ENCODE measurements at places on chromosomes 11 and 22.

- DNase-seq, result no peak
Measured at GRCh38 chr22:25346859-25347751, 127.7 kb downstream of the CRYBB2 start.

GRCh38 chr11:123314972-123315371 lies 115.1 kb upstream of the GRAMD1B start:
- no peak for DNase-seq

GRCh38 chr22:49826603-49827270 lies 936 bp downstream of the BRD1 start:
- no peak for DNase-seq

GRCh38 chr11:108199446-108200321 lies 22.8 kb downstream of the NPAT start:
- peak; percentile 41 for DNase-seq

- peak; percentile 76 for DNase-seq
Measured at GRCh38 chr11:72787216-72788104, 6.4 kb downstream of the STARD10 start.

- DNase-seq, result no peak
Measured at GRCh38 chr22:32822179-32822877, 20.8 kb downstream of the TIMP3 start.

DNA sequence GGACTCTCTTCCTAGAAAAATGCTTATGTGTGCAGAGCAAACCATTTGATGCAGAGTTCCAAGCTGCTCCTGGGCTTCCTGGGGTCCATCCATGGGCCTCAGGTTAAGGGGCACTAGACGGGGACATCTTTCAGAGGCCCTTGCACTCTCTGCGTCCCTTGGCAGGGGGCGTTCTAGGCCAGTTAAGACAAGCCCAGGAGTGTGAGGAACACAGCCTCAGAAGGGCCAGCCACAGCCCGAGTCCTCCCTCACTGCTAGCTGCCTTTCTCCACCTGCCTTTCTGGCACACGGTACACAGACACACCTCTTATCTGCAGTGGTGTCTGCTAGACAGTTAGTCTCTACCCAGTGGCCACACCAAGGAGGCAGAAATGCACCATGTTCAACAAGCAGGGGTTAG lies 18.0 kb upstream of the BID start:
- DNase-seq, result no peak

GRCh38 chr11:128867277-128867676 lies at the start of gene KCNJ1:
Gene KCNJ1, minus strand, starts transcription at chr11:128867296. Its CDS starts 27,053 bp downstream, at chr11:128840243.
- no peak for DNase-seq

DNA sequence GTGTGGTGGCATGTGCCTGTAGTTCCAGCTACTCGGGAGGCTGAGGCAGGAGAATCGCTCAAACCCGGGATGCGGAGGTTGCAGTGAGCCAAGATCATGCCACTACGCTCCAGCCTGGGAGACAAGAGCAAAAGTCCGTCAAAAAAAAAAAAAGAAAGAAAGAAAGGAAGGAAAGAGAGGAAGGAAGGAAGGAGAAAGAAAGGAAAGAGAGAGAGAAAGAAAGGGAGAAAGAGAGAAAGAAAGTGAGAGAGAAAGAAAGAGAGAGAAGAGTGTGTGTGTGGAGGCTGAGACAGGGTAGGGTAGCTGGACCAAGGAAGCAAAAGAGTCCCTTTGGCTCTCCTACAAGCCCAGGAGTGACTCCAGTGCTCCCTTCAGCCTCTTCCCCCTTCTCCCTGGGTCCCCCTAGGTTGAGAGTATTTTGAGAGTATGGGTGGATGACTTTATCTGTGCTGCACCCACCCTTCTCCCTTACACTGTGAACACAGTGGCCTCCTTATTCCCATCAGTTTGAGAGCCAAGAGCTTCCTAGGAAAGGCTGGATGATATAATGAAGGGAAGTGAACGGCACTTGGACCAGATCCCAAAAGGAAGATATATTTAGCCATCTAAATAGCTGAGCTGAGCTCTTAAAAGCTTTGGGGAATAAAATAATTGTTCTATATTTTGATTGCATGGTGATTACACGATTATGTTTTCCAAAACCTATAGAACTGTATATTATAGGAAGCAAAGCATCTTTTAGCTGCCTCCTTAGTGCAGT lies 9.5 kb upstream of the DENND5A start:
- DNase-seq, result no peak

GRCh38 chr11:122104341-122104740 lies 11.7 kb downstream of the BLID start:
- DNase-seq, result no peak

DNA sequence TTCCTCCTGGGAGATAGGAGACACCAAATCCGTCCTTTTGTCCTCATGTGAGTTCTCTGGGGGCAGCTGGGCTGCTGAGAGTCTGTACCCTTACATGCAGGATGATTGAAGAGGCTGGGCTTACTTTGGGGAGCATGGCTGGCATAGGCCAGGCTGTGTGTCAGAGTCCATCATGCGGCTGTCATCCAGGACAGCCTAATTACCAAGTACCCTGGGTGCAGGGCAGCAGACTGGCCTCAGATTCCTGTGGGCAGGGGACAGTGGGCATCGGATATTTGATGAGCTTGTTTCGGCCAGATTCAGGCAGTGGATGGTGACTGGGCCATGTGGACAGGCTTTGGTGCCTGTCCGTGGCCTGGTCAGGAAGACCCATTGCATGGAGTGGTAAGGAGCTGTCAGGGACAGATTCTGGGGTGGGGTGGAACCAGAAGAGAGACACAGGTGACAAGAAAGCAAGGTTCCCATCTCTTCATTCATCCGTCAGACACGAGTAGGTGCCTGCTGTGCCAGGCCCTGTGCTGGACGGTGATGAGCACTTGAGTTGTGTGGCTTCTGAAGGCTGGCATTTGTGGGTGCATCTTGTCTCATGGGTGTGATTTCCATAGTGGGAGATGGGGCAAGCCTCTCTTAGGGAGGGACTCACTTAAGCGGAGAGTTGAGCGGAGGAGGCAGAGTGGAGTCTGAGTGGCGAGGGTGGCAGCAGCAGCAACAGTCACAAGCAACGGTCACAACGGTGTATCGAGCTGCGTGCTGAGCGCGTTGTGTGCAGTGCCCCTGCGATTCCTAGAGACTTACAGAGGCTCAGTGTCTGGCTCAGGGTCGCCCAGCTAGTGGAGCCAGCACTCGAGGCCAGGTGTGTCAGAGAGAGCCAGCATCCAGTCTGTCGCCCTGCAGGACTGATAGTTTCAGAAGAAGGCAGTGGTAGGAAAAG lies 48.7 kb downstream of the TBC1D22A start:
- no peak for DNase-seq

GRCh38 chr11:3192511-3193372 lies 25.9 kb downstream of the MRGPRG start:
- no peak for DNase-seq

DNA sequence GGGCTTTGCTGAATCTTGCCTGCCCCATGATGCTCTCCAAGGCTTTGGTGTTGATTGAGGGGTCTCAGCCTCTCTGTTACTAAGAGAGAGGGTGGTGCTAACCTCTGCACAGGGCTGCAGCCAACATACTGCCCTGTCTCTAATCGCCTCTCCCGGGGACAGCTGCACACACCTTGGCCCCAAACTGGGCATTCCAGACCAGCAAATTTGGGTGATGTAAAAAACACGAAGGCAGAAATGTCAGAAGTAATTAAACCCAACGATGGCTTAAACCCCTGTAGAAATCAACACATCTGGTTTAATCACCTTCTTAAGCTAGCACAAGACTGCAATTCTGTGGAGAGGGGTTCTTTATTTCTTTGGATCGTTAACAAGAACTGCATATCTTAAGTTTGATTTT lies 116.5 kb downstream of the FEZ1 start:
- no peak for DNase-seq

DNA sequence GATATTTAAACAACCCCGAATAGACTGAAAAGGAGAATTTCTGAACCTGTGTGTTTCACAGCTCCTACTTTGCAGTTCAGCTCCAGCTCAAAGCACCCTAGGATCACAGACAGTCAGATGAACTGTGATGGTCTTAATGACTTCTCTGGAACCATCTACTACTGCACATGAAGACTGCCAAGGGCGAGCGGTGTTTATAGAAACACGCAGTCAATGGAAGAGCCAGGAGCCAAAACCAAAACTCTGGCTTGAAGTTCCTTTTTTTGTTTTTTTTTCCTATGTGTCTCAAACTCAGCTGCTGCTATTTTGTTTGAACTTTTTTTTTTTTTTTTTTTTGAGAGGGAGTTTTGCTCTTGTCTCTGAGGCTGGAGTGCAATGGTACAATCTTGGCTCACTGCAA lies 382.6 kb upstream of the SYN3 start:
- DNase-seq, result no peak

DNA sequence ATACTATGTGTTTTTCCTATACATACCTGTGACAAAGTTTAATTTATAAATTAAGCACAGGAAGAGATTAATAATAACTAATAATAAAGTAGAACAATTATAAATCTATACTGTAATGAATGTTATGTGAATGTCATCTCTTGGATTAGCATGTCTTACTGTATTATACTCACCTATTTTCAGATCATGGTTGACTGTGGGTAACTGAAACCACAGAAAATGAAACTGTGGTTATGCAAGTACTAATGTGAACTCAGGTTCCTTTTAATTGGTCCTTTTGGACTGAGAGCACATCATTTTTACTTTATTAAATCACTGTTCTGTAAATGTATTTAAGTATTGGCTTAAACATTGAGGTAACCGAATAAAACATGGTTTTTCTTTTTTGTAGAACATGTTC lies 108.8 kb downstream of the PPP6R3 start:
- DNase-seq, result no peak

GRCh38 chr11:72776844-72777754 lies 16.7 kb downstream of the STARD10 start:
- DNase-seq, result no peak

GRCh38 chr11:11608783-11609232 lies 13.0 kb downstream of the GALNT18 start:
- DNase-seq, result no peak

GRCh38 chr22:24086310-24086709 lies 75.2 kb downstream of the CABIN1 start:
- no peak for DNase-seq

GRCh38 chr22:19911540-19912270 lies 29.9 kb upstream of the COMT start:
- DNase-seq, result no peak

DNA sequence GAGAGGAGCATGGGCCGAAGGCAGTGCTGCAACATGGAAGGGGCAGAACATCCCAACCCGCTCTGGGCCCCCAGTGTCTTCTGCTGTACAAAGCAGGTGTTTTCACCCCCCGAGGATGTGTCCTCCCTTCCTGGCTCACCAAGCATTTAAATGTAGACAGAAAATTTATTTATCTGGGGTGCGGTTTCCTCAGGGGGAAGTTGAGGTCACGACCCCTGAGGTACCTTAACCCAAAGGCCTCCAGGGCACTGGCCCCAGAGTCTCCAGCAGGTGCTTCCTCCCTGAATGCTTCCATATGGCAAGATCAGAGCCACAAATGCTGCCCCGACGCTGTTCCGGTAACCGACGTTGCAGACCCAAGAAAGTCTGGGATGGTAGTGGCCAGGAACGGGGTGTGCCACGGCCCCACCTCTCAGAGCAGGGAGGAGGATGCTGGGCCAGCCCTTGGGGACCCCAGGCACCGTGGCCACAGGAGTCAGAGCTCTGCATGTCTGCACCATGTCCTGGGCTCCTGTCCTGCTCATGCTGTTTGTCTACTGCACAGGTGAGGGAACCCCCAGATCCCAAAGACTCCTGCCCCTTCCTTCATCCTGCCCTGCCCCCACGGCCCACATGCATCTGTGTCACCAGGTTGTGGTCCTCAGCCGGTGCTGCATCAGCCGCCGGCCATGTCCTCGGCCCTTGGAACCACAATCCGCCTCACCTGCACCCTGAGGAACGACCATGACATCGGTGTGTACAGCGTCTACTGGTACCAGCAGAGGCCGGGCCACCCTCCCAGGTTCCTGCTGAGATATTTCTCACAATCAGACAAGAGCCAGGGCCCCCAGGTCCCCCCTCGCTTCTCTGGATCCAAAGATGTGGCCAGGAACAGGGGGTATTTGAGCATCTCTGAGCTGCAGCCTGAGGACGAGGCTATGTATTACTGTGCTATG lies at the start of gene VPREB1:
VPREB1 (plus strand) TSS at position 471 of the 935 bp plus-strand sequence; CDS start at position 499, 28 bp downstream.
- peak; percentile 31 for DNase-seq

GRCh38 chr11:114081641-114082414 lies 22.3 kb downstream of the ZBTB16 start:
- DNase-seq, result peak; percentile 73

DNA sequence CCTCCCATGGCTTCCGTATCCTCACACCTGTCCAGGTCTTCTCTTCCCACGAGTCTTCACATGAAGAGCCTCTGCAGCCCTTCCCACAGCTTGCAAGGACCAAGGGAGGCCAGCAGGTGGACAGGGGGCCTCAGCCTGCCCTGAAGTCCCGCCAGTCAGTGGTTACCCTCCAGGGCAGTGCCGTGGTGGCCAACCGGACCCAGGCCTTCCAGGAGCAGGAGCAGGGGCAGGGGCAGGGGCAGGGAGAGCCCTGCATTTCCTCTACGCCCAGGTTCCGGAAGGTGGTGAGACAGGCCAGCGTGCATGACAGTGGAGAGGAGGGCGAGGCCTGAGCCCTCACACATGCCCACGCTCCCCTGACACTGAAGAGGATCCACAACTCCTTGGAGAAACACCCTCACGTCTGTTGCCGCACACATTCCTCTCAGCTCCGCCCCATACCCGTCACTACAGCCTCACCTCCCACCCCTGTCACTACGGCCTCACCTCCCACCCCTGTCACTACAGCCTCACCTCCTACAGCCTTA lies 8.3 kb downstream of the SSH3 start:
- no peak for DNase-seq

DNA sequence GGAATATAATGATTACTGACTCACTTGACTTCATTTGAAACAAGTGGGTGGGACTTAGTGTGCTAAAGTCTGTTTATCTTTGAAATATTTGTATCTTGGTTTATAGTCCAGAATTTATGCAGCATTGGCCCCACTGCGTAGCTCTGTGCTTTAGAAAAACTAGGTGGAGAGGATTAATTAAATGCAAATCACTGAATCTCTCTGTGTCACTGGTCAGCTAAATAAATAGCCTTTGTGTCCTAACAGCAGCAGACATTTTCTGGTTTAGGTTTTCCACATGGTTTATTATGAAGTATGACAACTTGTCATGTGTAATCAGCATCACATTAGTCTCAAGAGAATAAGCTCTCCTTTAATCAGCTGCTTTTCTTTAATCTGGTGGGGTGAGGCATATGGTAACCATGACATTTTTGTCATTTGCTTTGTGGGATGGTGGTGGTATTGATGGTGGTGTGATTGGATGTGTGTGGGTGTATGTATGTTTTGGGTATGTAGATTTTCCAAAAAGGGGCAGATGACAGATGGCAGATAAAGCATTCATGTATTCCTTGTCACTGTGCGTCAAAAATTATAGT lies 33.9 kb downstream of the BCL2L13 start:
- no peak for DNase-seq

- no peak for DNase-seq
Measured at GRCh38 chr11:117931331-117931950, 2.2 kb upstream of the TMPRSS13 start.
